Activated CD8-positive, alpha-beta memory T cell treated with anti-CD3 and anti-CD28 coated beads, Interleukin-2, amount 50 U/mL, for 4 hours (primary cell): ENCODE measurements at places on chromosomes 16 and 17.

DNA sequence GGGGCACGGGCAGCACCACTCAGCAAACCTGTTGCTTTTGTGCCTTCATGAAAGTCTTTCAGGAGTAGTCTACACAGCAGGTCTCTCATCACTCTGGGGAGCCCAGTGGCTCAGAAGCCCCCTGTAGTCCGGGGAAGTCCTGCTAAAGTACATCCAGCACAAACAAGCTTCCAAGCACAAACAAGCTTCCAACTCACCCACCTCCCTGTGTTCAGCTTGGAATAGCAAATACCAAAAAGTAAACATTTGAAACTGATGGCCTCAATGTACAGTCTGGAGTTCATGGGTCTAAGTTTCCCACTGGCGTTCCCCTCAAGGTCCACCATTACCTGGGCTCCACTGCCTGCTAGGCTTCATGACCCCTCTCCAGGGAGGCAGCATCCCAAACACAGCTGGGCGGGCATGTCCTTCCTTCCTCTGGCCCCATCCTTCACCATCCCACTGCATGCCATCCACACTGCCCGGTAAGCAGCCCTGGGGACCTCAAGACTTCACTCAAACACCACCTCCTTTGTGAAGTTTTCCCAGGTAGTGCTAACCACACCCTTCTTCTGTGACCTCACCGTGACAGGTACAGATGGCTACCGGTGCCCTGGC, 62.8 kb upstream of the SIAH1 start:
- DNase-seq: no peak

DNA sequence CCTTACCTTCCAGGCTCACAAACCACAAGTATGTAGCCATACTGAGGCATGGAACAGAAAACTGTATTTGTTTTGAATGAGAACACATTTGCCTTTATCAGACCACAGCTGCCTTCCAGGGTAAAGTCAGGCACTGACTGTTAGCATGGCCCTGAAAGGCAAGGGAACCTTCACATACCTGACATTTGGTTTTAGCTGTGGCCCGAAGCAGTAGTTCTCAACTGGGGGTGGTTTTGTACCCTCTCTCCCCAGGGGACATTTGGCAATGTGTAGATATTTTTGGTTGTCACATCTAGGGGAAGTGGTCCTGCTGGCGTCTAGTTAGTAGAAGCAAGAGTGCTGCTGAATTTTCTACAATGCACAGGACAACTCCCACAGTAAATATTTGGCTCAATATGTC, 9.2 kb downstream of the HERPUD1 start:
- no peak for DNase-seq

DNA sequence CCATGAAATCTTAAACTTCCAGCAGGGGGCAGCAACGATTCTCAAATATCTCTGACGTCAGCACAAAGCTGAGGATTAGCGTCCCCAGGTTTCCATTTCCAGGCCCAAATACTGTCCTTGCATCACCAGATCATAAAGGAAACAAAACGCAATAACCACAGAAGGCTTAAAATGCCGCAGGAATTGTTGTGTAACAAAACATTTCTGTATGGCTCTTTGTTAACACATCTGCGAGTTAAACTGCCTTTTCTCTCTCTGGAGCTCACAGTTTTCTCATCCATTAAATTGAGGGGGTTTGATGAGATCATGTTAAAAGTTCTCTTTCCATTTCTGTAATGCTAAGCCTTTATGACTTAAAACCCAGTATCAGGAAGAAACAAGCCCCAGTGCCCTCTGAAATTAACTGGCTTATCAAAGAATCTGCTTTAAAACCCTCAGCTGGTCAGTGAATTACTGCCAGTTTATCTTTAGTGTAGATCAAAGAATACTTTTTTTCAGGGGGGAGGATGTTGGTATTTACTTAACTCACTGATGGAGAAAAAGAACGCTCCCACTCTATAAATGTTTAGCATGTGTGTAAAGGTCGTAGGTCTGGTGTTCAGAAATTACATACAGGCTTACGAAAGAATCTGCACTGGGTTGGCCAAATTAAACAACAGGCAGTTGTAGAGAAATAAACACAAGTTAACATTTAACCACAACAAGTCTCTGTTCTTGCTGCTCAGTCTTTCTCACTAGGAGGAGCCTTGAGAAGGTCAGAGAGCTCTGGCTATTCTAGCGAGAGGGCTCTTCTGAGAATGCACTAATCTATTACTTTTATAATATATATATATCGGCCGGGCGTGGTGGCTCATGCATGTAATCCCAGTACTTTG, 10.6 kb upstream of the TERF2 start:
- peak; percentile 66 for DNase-seq

- DNase-seq: no peak
These were observed 205.2 kb upstream of the WSCD1 start for GRCh38 chr17:5864741-5865657.

DNA sequence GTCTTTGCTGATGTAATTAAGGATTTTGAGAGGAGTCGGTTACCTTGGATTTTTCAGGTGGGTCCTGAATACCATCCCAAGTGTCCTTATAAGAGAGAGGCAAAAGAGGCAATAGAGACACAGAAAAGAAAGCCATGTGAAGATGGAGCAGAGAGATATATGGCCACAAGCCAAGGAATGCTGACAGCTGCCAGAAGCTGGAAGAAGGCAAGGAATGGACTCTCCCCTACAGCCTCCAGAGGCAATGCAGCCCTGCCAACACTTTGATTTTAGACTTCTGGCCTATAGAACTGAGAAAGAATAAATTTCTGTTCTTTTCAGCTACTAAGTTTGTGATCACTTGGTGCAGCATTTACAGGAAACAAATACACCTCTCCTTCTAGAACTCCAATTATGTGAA, 8.2 kb upstream of the RNFT1 start:
- no peak for DNase-seq

GRCh38 chr17:79024901-79025737, 1.1 kb downstream of the C1QTNF1 start:
- no peak for DNase-seq

DNA sequence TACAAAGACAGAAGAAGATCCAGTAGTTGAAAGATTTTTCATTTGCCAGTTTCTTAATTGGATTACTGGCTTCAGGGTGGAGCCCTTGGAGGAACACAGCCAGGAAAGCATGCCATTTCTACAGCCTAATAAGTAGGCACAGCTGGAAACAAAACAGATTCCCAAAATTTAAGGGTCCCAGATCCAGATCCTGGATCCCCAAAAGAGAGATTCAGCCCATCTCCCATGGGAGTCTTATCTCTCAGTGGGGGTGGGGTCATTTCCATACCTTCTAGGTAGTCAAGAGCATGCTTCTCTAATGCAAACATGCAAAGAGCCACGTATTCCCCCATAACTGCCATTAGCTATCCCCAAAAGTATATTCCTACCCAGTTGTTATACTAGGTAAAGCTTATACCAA, 49.9 kb downstream of the SCPEP1 start:
- DNase-seq: no peak
